ENCODE measurements at places on chromosomes 5 and 9. TPM values are rescaled to one million over a fixed set of nuclear protein-coding genes. Genes with fewer than 3 reads are reported as not detected.

QRFP gene
- not detected for total RNA-seq

IFNA14 gene
- not detected for total RNA-seq

- peaks cover 5% of the 10 kb centered on the region for H3K27me3 ChIP-seq
- no peaks in the 10 kb centered on the region for H3K4me1 ChIP-seq
Measured at GRCh38 chr5:53262348-53262970, 152.9 kb upstream of the MOCS2 start.

DNA sequence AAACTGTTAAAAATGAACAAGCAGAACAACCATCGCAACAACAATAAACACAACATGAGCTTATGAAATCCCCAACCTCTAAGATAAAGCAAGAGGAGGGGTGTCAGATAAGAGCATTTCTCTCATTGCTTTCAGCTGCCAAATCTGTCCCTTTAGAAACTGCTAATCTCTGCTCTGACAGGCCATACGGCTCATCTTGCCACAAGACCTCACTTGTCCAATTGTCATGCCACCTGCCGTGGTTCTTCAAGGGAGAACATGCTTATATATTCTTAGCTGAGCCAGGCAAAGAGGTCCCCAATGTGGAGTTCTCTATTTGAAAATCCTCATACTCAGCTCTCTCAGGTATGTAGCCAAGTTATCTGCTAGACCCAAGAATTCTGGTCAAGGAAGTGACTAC lies 405.0 kb upstream of the TNC start:
- no peak overlapping the region for H3K4me3 ChIP-seq
- H3K27me3 ChIP-seq: no peaks in the 10 kb centered on the region
- no peaks in the 10 kb centered on the region for H3K4me1 ChIP-seq
- H3K36me3 ChIP-seq: no peaks in the 10 kb centered on the region

- peaks cover 10% of the 10 kb centered on the region for H3K4me1 ChIP-seq
- H3K36me3 ChIP-seq: peaks cover 9% of the 10 kb centered on the region
- H3K27me3 ChIP-seq: no peaks in the 10 kb centered on the region
- no peak for DNase-seq
- H3K27ac ChIP-seq: no peak overlapping the region
Measured at GRCh38 chr5:75538211-75538610, 26.5 kb downstream of the POLK start.

- no peaks in the 10 kb centered on the region for H3K36me3 ChIP-seq
- H3K27me3 ChIP-seq: no peaks in the 10 kb centered on the region
- H3K27ac ChIP-seq: no peak overlapping the region
- H3K4me1 ChIP-seq: no peaks in the 10 kb centered on the region
- H3K4me3 ChIP-seq: no peak overlapping the region
Measured at GRCh38 chr5:1021136-1021968, 12.8 kb downstream of the NKD2 start.

- no peaks in the 10 kb centered on the region for H3K27me3 ChIP-seq
- H3K27ac ChIP-seq: no peak overlapping the region
- peaks cover 10% of the 10 kb centered on the region for H3K4me1 ChIP-seq
- no peak for DNase-seq
- H3K4me3 ChIP-seq: no peak overlapping the region
Measured at GRCh38 chr9:129749575-129749974, 3.3 kb downstream of the PTGES start.

- no peak overlapping the region for H3K4me3 ChIP-seq
- no peaks in the 10 kb centered on the region for H3K27me3 ChIP-seq
- DNase-seq: no peak
- H3K27ac ChIP-seq: no peak overlapping the region
- H3K4me1 ChIP-seq: peaks cover 22% of the 10 kb centered on the region
Measured at GRCh38 chr5:95715799-95716461, 15.2 kb upstream of the RHOBTB3 start.

DNA sequence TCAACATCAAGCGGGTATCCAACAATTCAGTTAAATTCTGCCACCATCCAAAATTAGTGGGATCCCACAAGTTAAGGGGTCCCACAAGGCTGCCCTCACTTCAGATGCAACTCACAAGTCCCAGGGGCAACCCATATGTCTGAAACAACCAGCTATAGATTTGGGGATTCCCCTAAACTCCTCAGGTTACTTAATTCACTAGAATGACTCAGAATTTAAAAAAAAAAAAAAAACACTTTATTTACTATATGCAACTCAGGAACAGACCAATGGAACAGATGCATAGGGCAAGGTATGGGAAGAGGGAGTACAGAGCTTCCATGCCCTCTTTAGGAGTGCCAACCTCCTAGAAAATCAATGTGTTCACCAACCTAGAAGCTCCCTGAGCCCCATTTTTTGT lies 15.1 kb downstream of the AUH start:
- H3K27ac ChIP-seq: no peak overlapping the region
- peaks cover 5% of the 10 kb centered on the region for H3K4me1 ChIP-seq
- H3K4me3 ChIP-seq: no peak overlapping the region

GRCh38 chr5:173237875-173238220 lies 2.8 kb upstream of the NKX2-5 start:
- peaks cover 84% of the 10 kb centered on the region for H3K27me3 ChIP-seq
- H3K36me3 ChIP-seq: no peaks in the 10 kb centered on the region
- H3K4me1 ChIP-seq: peaks cover 33% of the 10 kb centered on the region
- H3K27ac ChIP-seq: no peak overlapping the region
- no peak for DNase-seq

GRCh38 chr5:150137997-150138396 lies 17.6 kb downstream of the PDGFRB start:
- H3K27ac ChIP-seq: no peak overlapping the region
- H3K36me3 ChIP-seq: no peaks in the 10 kb centered on the region
- no peaks in the 10 kb centered on the region for H3K4me1 ChIP-seq

DNA sequence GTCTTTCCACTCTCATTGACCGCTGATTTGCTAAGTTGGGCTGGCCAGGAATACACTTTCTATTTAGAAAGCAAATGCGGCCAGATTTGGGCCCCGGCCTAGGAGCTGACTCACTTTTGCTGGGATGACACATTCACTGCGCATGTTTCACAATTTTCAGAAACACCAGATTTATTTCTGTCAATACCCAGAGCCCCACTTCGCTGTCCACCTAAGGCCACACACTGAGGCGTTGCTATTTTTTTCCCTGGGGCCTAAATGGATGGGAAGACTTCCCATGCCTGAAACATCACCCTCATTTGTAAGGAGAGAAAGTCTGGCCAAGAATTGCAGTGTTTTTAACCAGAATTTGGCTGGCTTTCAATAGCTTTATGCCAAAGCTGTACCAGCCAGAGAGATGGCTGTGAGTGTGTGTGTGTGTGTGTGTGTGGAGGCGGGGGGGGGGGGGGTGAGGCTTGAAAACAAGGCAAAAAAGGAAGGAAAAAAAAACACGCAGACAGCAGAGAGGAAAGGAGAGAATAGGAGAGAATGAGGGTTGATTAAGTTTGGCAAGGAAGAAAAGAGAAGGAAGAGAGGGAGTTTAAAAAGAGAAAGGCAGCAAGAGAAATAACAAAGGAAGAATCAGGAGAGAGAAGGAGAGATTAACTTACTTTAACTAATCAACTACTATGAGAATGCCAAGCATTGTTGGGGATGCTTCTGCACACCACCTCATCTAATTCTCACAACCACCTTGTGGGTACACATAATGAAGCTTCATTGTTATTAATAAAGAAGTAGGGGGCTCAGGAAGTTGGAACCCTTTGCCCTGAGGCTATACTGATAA lies 261.4 kb upstream of the KLF4 start:
- H3K27ac ChIP-seq: no peak overlapping the region
- no peaks in the 10 kb centered on the region for H3K4me1 ChIP-seq
- H3K27me3 ChIP-seq: no peaks in the 10 kb centered on the region
- no peak overlapping the region for H3K4me3 ChIP-seq
- DNase-seq: no peak

- no peak overlapping the region for H3K4me3 ChIP-seq
- H3K27me3 ChIP-seq: peaks cover 5% of the 10 kb centered on the region
- H3K4me1 ChIP-seq: no peaks in the 10 kb centered on the region
Measured at GRCh38 chr9:137907776-137908175, 30.2 kb downstream of the CACNA1B start.
